Caco-2 (cell line): ENCODE measurements at places on chromosomes 4 and X. TPM values are rescaled to one million over a fixed set of nuclear protein-coding genes. Genes with fewer than 3 reads are reported as not detected.

ZMYM3 gene
- total RNA-seq = 51.9 and 55.1 TPM in 2 replicates

ZDHHC15 gene
- not detected in 2 replicates for total RNA-seq

SSX7 gene
- total RNA-seq = not detected in 2 replicates

- DNase-seq = no peak
- no peaks in the 10 kb centered on the region for H3K36me3 ChIP-seq
- no peaks in the 10 kb centered on the region for H3K4me1 ChIP-seq
- no peaks in the 10 kb centered on the region for H3K27me3 ChIP-seq
- H3K27ac ChIP-seq = no peak overlapping the region
Observed at GRCh38 chr4:83177182-83177581, 62.7 kb upstream of the PLAC8 start.

DNA sequence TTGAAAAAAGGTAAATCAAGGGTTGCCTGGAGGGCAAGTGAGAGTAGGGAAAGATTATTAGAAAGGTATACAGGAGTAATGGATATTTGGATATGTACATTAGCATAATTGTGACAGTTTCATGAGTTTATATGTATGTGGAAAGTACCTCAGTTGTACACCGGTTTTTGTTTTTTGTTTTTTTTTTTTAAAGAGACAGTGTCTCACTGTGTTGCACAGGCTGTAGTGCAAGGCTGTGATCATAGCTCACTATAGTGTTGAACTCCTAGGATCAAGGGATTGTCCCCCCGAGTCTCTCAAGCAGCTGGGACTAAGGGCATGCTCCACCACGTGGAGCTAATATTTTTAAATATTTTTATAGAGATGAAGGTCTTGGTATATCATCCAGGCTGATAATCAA, 15.3 kb upstream of the HPGD start:
- H3K4me1 ChIP-seq = peaks cover 12% of the 10 kb centered on the region
- no peaks in the 10 kb centered on the region for H3K36me3 ChIP-seq
- H3K4me3 ChIP-seq = no peak overlapping the region
- no peaks in the 10 kb centered on the region for H3K27me3 ChIP-seq
- H3K27ac ChIP-seq = no peak overlapping the region
- DNase-seq = no peak

- DNase-seq = no peak
- H3K27me3 ChIP-seq = no peaks in the 10 kb centered on the region
- H3K4me3 ChIP-seq = no peak overlapping the region
- H3K4me1 ChIP-seq = no peaks in the 10 kb centered on the region
Observed at GRCh38 chr4:55272589-55272988, 73.5 kb upstream of the SRD5A3 start.

GRCh38 chr4:145723336-145723735, 43.4 kb downstream of the C4orf51 start:
- H3K4me1 ChIP-seq = no peaks in the 10 kb centered on the region
- no peak for DNase-seq
- no peak overlapping the region for H3K27ac ChIP-seq
- no peak overlapping the region for H3K4me3 ChIP-seq

DNA sequence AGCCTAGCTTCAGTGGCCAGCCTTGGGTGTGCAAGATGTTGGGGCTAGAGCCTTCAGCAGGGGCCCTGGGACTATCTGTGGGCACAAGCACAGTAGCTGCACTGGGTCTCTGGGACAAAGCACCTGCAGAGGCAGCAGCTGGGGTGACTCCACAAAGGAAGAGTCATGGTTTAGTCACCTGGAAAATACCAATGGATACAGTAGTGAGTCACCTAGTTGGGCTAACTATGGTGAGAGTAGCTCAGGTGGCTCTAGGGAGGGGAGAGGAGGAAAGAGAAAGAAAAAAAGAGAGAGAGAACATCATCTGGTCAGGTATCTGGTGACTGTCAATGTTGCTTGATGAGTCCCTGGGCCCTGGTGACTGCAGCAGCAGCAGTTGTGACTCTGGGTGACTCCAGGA, 72.9 kb upstream of the SPIN4 start:
- H3K27me3 ChIP-seq = no peaks in the 10 kb centered on the region
- H3K4me3 ChIP-seq = no peak overlapping the region
- DNase-seq = no peak
- peaks cover 22% of the 10 kb centered on the region for H3K4me1 ChIP-seq
- no peaks in the 10 kb centered on the region; the same call in 1 of the 2 replicates for H3K36me3 ChIP-seq

DNA sequence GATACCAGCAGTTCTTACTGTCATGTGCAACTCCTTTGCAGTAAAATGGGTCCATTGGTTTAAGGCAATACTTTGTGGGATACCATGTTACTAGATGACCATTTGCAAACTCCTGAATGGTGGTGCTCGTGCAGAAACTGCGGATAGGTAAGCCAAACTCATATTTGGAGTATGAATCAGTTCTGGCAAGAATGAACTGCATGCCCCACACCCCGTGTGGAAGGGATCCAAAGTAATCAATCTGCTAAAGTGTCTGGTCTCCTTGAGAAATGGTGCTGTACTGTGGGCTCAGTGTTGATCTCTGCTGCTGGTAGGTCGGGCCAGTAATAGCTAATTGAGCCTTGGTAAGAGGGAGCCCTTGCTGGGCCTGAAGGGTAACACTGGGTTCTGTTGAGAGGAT, 4.2 kb upstream of the TAB3 start:
- H3K27ac ChIP-seq = peak overlapping the region; percentile 76
- no peaks in the 10 kb centered on the region for H3K36me3 ChIP-seq
- peaks cover 15% of the 10 kb centered on the region for H3K4me1 ChIP-seq
- H3K27me3 ChIP-seq = no peaks in the 10 kb centered on the region

- no peaks in the 10 kb centered on the region for H3K36me3 ChIP-seq
- H3K4me1 ChIP-seq = no peaks in the 10 kb centered on the region
- H3K27me3 ChIP-seq = no peaks in the 10 kb centered on the region
- peak; percentile 7 for DNase-seq
- no peak overlapping the region for H3K4me3 ChIP-seq
Observed at GRCh38 chr4:137861682-137862081, 329.4 kb upstream of the PCDH18 start.

- H3K27ac ChIP-seq = no peak overlapping the region
- H3K4me1 ChIP-seq = no peaks in the 10 kb centered on the region
- no peaks in the 10 kb centered on the region for H3K36me3 ChIP-seq
- no peak for DNase-seq
Observed at GRCh38 chr4:95549246-95550114, 707 bp upstream of the UNC5C start.

DNA sequence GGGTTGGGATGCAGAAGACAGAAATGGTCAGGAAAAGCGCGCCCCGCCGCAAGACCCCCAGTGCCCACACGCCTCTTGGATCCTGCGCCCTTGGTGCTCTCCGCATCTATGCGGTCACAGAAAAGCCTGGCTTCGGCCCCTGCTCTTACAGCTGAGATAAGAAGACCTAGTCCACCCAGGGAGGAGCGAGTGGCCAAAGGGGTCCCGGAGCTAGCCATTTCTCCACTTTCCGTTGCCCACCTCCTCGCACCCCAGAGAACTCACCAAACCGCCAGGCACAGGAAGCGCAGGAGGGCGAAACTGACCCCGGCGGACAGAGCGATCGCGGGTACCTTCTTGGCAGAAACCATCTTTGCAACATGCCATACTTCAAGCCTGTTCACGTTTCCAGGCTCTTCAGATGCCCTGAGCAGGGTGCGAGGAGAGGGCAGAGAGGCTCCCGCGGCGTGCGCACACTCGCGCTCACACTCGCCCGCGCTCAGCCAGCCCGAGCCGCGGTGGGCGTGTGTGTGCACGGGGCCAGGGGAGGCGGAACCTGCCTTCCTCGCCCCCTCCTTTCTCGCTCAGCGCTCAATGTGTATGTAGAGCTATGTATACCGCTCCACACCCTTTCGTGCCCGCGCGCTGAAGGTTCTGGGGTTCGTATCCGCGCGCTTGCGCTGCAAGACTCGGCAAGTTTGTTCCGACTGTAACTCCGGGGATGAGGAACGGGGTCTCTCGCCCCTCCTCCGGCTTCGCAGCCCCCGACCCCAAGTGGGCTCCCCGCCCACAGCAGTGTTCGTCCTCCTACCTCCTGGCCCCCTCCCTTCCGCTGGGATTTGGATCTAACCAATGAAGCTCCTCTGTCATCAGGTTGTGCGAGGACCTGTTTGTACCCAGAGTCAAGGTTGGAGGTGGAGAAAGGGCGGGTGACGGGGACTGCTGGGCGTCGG, at the start of gene GABRA4:
TSS of gene GABRA4 (minus strand) at position 507 of the 932 bp plus-strand sequence. CDS start at position 350, 157 bp downstream.
- H3K4me1 ChIP-seq = no peaks in the 10 kb centered on the region; the same call in 1 of the 2 replicates
- H3K27ac ChIP-seq = no peak within 1 kb of the TSS
- peak; percentile 15 for DNase-seq
- peak within 1 kb of the TSS; percentile 48 for H3K4me3 ChIP-seq
- H3K36me3 ChIP-seq = no peaks in the 10 kb centered on the region
